ENCODE measurements at places on chromosomes 4 and X.

- no peak for DNase-seq
Observed at GRCh38 chr4:141350122-141350905, 129.6 kb downstream of the ZNF330 start.

DNA sequence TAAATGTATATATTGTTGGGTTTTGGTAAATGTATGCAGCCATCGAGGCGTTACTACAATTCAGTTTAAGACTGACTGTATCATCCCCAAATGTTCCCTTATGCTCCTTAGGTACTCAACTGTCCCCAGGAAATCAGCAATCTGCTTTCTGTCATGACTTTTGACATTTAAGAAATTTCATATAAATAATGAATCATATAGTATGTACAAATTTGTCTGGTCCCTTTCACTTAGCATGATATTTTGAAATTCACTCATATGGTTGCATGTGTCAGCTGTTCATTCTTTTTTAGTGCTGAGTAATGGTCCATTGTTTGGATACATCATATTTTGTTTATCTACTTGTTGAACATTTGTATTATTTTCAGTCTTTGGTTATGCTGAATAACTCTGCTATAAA is 218.8 kb downstream of the C4orf33 start:
- DNase-seq, result no peak

GRCh38 chrX:48626401-48627298 is 29.4 kb downstream of the WDR13 start:
- DNase-seq, result no peak

- DNase-seq, result no peak
Observed at GRCh38 chrX:119826399-119826959, 26.3 kb downstream of the UPF3B start.

GRCh38 chr4:38684951-38685844 is 21.2 kb downstream of the KLF3 start:
- no peak for DNase-seq

GRCh38 chr4:15031993-15032675 is 29.9 kb downstream of the CPEB2 start:
- DNase-seq, result no peak

DNA sequence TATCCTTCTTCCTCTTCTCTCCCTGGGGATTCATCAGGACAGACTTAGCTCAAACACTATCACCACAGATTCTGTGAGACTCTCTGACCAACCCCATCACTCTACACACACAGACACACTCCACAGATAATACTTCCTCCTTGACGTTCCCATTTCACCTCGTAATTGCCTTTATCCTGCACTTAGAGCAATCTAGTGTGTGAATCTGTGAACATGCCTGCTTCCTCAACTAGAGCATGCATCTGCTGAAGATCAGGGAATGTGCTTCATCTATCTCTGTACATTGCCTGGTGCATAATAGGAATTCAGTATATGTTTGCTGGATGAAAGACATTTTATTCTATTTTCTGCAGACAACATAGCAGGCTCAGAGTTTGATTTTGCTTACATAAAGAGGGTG is 25.1 kb upstream of the HS6ST2 start:
- DNase-seq, result no peak

DNA sequence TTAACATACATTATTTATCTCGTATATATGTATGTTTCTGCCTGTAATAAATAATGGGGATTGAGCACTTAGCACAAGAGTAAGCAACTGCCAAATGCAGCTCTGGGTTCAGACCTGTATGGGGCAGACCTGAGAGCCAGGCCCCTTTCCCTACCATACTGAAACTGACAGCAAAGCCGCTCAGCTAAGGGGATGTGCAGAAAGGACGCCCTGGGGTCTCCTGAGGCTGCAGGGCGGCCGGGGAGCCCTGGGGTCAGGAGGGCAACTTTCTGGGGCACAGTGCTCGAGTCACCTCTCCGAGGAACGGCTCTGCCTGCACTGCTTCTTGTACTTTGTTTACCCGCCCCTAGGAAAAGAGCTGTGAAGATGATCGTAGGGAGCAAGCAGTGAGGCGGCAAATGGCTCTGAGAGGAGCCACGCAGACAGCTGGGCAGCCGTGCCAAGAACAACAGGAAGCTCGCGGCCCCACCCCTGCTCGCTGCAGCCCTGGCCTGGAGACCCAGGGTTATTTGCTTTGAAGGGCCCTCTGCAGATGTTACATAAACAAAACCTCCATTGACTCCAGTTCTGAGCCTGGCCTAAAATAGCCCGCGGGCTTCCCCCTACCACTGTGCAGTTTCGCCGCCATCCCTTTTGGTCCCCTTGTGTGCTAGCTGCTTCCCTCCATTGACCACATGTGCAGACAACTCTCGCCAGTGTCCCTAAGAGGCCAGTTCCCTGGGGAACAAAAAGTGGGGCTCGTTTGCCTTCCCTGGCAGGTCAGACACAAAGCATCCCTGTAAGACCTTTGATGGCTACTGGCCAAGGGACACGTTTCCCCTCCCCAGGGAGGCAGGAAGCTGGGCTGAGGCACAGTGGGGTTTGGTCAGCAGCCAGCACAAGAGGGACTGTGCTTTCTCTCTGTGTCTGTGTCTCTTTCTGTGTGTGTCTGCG is 111.3 kb upstream of the LNX1 start:
- DNase-seq, result no peak

- DNase-seq, result no peak
Observed at GRCh38 chr4:187256897-187257296, 533.2 kb upstream of the FAT1 start.

DNA sequence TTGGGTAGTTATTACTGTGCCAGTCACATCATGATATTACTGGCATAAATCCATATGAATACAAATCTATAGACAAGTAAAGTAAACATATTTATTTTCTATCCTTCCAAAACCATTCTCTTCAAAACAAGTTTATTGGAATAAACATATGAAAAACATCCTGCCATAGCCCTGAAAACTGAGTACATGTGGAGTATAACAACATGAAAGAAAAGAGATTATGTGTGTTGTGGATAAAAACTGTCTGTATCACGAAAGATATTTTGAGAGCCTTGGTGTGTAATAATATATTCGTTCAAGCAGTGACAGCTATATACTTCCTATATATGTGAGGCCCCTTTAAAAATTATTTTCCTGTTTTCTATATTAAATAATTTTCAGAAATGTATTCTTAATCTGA is 1742.2 kb downstream of the ARAP2 start:
- DNase-seq, result no peak

DNA sequence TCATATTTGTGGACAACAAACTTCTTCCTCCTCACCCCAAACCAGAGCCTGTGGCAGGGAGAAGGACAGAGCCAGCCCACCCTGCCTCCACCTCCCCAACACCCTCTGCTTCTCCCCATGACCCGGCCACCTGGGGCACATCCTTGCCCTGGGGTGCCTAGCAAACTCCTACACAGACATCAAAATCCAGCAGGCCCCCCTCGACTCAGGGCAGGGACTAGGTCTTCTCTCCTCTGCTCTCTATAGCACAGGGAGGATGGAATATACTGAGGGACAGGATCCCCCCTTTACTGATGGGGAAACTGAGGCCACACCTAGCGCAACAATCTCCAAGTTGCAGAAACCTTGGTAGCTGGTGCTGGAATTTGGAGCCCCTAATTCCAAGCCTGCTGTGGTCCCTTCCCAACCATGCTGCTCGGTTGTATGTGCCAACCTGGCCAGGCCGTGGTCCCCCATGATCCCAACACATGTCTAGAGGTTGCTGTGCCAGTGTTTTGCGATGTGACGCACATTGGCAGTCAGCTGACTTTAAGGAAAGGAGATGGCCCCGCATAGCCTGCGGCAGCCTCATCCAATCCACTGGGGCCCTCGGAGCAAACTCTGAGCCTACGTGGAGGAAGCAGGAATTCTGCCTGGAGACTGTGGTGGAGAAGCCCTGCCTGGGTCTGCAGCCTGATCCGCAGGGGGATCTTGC is 53.9 kb upstream of the ADRA2C start:
- no peak for DNase-seq

Data from activated T-helper 1 cell treated with anti-CD3 and anti-CD28 coated beads, Interleukin-2, amount 50 U/mL, for 16 hours (primary cell).